ENCODE measurements at places on chromosomes 3 and 15.

DNA sequence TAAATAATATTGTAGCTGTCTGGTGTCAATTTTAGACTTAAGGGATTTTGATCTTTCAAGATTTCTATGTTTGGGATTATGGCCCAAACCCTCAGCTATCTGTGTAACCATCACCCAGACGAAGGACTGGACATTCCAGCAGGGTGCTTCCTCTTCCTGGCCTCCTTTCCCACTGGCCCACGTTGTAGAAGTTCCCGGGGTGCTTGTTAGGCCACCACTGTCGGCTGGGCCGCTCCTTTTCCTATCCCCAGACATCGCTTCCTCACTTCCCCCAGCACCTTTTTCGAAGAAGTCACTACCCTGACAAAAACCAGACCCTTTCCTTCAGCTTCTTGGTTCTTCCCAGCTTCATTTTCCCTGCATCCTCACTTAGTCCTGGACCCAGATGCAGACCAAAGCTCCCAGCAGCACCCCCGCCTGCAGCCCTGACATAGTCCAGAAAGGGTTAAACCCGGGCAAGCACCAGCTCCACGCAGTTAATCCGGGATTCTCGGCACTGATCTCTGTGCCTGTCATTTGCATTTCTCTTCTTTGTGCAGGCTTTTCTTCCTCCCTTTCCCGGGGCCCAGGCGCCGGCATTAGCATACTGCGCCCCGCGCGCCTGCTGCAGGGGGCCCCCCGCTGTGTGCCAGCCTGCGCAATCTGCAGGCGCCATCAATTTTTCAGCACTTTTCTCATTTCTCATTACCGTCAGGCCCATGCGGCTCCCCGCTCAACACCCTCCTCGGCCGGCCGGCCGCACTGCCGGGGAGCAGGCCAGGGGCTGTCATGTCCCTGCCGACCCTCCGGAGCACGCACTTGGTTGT is 90.6 kb downstream of the ZNF621 start:
- DNase-seq: no peak

DNA sequence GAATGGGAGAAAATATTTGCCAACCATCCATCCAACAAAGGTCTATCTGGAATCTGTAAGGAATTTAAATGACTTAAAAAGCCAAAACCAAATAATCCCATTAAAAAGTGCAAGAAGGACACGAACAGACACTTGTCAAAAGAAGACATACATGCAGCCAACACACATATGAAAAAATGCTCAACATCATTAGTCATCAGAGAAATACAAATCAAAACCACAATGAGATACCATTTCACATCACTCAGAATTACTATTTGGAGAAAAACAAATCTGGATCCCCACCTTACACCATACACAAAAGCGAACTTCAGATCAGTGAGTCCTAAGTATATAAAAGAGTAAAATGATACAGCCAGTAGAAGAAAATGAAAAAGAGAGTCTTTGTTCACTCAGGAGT is 58.6 kb upstream of the MNS1 start:
- no peak for DNase-seq

DNA sequence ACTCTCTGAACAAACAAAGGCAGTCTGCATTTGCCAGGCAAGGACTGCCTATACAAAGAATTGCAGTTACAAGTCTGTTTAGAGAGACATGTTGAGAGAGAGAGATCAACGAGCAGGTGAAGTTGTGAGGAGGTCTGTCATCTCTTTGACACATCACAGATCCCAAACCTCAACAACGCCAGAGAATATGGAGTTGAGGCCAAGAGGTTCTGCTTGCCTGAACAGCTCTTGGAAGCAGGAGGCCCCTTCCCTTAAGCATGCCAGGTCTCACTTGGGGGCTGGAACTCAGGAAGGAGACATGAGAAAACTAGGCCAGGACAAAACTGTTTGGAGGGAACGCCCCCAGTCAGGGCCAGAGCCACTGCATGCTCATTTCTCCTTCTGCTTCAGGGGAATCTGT is 22.3 kb upstream of the MUSTN1 start:
- no peak for DNase-seq

- DNase-seq: no peak
These were observed 183.5 kb downstream of the RYR3 start for GRCh38 chr15:33494306-33494705.

DNA sequence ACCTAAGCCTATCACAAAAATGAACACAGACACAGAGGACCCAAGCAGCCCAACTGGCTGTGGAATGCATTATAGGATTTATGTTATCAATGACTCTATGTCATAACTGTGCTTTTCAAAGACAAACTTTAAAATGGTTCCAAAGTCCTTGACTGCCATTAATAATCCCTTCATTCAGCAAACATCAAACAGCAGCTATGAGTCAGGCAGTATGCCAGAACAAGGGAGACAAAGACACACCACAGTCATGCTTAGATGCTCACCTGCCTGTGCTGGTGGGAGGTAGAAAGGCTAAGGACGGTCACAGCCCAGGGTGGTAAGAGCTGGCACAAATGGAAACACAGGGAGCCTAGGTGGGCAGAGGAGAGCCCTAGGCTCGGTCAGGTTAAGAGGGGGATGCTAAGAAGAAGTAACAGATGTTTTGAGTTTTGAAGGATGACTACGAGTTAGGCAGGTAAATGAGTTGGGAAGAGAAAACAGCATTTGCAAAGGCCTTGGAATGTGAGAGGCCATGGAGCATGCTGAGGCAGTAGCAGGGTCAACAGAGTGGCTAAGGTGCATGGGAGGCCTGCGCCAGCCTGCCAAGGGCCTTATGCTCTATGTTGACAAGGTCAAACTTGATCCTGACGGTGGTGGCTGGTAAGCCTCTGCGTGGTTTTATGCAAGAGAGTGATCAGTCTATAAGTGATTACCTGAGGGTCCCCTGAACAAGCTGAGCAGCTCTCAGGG is 23.0 kb downstream of the NMNAT3 start:
- DNase-seq: no peak

DNA sequence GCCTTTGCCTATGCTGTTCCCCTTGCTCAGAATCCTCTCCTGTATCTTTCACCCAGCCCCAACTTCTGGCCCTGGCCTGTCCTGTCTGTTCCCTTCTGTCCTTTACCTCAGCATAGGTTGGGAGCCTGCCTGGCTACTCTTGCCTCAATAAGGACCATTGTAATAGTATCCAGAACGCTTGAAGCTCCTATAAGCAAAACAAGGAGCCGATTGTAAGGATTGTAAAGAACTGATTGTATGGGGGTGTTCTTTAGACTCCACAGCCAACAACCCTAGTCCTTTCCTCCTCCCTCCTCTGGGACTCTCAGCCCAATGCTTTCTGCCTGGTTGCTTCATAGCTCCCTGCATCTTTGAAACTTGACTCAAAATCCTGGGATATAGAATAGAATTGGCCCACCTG is 18.7 kb upstream of the RAD54L2 start:
- no peak for DNase-seq

DNA sequence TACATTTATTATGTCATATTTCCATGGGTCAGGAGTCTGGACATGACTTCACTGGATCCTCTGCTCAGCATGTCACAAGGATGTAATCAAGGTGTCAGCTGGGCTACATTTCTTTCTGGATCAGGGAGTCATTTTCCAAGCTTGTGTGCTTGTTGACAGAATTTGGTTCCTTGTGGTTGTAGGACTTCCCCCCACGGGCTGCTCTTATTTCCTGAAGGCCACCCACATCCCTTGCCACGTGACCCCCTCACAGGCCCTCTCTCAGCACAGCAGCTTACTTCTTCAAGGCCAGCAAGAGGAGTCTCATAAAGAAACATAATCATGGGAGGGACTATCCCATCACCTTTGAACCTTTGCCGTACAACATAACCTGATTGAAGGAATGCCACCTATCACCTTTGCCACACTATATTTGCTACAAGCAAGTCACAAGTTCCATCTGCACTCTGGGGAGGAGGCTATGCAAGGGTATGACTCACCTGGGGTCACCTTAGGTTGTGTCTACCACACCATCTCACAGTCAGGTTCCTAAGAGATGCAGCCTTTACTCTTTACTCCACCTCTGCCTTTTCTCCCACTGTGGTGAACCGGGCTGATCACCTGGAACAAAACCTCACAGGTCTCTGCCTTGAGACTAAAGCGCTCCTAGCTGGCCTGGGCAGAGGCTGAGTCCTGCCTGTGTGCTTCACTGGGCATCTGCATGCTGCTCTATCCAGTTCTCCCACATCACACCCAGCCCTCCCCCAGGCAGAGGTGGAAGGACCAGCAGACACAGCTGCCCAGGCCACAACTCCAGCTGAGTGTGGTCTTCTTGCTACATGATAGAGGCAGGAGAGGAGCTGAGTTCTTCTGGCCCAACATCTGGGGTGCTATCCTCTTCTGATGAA is 13.5 kb downstream of the RAB6B start:
- no peak for DNase-seq

DNA sequence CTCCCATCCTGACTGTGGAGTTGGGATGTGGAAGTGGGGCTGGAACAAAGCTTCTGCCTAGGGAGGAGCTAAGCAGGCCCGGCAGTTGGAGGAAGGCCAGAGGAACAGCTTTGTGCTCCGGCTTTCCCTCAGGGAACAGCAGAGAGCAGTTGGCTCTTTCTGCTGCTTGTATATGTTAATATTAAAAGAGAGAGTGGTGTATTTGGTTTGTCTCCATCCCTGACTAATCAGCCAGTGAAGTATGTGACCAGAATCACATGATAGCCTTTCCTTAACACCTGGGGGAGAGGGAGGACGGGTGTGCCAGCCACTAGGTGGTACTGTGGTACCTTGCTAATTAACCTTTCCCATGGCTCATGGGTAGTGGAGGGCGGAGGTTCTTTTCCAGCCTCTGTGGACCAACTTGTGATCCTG is 10.0 kb downstream of the EIF2B5 start:
- peak; percentile 78 for DNase-seq

DNA sequence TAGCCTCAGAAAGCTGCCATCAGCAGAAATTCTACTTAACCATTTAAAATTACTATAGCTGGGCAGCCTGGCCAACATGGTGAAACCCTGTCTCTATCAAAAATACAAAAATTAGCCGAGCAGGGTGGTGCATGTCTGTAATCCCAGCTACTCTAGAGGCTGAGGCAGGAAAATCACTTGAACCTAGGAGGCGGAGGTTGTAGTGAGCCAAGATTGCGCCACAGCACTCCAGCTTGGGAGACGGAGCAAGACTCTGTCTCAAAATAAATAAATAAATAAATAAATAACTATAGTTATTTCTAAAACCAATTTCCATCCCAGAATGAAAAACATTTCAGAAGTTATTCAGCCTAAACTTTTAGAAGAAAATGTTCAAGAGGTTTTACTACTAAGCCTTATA is 25.1 kb downstream of the LRRFIP2 start:
- DNase-seq: no peak

- DNase-seq: no peak
These were observed 69.9 kb downstream of the PTPRG start for GRCh38 chr3:61631108-61631769.

- DNase-seq: no peak
These were observed 379.8 kb downstream of the LPP start for GRCh38 chr3:188533612-188534357.

DNA sequence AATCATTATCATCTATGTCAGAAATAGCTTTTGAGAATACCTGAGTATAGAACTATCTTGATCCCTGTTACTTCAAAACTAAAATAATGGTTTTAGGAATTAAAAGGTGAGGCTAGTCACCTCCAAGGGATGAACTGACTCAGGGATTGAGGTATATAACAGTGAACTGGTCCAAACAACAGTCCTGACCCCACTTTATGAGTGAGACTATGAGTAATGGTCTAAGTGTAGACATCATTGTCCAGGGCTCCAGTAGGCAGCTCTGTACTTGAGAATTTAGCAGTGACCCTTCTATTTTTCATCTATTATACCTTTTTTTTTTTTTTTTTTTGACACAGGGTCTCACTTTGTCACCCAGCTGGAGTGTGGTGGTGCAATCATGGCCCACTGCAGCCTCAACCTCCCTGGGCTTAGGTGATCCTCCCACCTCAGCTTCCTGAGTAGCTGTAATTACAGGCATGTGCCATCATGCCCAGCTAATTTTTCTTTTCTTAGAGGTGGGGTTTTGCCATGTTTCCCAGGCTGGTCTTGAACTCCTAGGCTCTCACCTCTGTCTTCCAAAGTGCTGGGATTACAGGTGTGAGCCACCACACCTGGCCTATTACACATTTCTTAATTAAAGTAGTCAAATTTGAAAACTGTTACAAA is 36.3 kb downstream of the MLH1 start:
- DNase-seq: no peak

DNA sequence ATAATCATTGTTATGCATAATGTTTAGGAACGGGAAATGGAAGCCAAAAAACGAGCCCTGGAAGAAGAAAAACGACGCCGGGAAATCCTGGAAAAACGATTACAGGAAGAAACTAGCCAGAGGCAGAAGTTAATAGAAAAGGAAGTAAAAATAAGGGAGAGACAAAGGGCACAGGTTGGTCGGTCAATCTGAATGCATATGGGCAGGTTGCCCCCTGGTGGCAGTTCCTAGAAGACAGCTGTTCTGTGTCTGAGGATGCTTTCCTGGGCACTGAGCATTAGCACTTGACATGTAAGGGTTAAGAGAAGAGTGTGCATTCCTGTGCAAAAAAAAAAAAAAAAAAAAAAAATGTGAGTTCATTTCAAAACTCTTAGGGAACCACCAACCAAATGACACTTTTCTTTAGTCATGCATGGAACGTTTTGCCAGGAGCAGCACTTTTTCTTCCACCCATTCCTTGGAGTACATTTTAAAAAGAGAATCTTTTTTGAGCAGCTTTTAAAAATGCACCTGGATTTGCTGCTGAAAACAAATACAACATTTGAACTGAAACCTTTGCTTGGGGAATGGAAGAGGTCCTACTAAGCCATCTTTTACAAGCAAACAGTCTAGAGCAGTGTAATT is 11.1 kb upstream of the ABHD10 start:
- DNase-seq: peak; percentile 93

DNA sequence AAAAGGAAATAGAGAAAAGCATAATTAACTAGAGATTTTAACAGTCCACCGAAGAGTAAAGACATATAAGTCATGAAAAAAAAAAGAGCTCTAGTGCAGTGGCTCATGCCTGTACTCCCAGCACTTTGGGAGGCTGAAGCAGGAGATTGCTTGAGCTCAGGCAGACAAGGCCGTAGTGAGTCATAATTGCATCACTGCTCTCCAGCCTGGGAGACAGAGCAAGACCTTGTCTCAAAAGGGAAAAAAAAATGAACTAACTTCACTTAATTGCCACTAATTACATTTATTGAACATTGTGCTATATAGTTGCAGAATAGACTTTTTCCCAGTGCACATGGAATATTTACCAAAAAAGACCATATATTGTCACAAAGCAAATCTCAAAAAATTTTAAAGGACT is 221.8 kb downstream of the CBLB start:
- no peak for DNase-seq

DNA sequence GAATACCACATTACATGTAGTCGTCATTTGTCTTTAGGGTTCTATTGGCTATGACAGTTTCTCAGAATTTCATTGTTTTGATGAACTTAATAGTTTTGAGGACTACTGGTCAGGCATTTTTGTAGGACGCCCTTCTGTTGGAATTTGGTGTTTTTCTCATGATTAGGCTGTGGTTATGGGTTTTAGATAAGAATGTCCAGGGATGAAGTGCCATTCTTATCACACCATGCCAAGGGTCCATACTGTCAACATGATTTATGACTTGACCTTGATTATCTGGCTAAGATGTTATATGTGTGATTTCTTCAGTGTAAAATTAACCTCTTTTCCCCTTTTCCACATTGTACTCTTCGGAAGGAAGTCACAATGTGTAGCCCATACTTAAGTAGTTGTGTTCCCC is 135.3 kb downstream of the DIPK2A start:
- no peak for DNase-seq

- peak; percentile 61 for DNase-seq
These were observed 2.4 kb upstream of the CD96 start for GRCh38 chr3:111539351-111540331.

GRCh38 chr3:18354701-18355100 is 70.4 kb downstream of the SATB1 start:
- DNase-seq: no peak

- DNase-seq: no peak
These were observed 97.2 kb downstream of the SEC22A start for GRCh38 chr3:123298903-123299302.

Data from Karpas-422 (cell line).